Lower lobe of right lung (tissue), 2 donors: ENCODE measurements at places on chromosomes 4 and X. TPM values are rescaled to one million over a fixed set of nuclear protein-coding genes. Genes with fewer than 3 reads are reported as not detected.

The DMP1 gene
- not detected for total RNA-seq

The EMCN gene
- total RNA-seq, result 53.3 TPM

The HELT gene
- 0.97 TPM for total RNA-seq

The SEC31A gene
- 183 TPM for total RNA-seq

The CFAP47 gene
- total RNA-seq, result 4.1 TPM

The PARM1 gene
- total RNA-seq, result 64.1 TPM

The CYSLTR1 gene
- 10.5 TPM for total RNA-seq

The PLAC1 gene
- total RNA-seq, result not detected

The CXorf65 gene
- total RNA-seq, result not detected

The SYN1 gene
- total RNA-seq, result 0.44 TPM

The PAK3 gene
- 1.4 TPM for total RNA-seq

The C1QTNF7 gene
- total RNA-seq, result 10.7 TPM

The PPARGC1A gene
- total RNA-seq, result 10.5 TPM

The STATH gene
- total RNA-seq, result not detected

The PAGE5 gene
- not detected for total RNA-seq

The UGT2B11 gene
- not detected for total RNA-seq

The LANCL3 gene
- total RNA-seq, result 1.7 TPM

The VCX3B gene
- not detected for total RNA-seq

The VCX3A gene
- not detected for total RNA-seq

The SHROOM4 gene
- total RNA-seq, result 33.2 TPM

The POLN gene
- 2.2 TPM for total RNA-seq

The HPGDS gene
- 12.5 TPM for total RNA-seq

The CXCL3 gene
- 12.1 TPM for total RNA-seq

The ANK2 gene
- 14.0 TPM for total RNA-seq

The RRH gene
- total RNA-seq, result not detected

The SPARCL1 gene
- total RNA-seq, result 299 TPM

The NOX1 gene
- total RNA-seq, result not detected

The PLS3 gene
- total RNA-seq, result 138 TPM

The TMEM35A gene
- 1.5 TPM for total RNA-seq

The PSAPL1 gene
- not detected for total RNA-seq

The CXCL8 gene
- 6.2 TPM for total RNA-seq

The ETDB gene
- total RNA-seq, result not detected

The CYLC1 gene
- not detected for total RNA-seq

The BEX2 gene
- 14.3 TPM for total RNA-seq

The POF1B gene
- total RNA-seq, result 2.5 TPM

The RAB9A gene
- 32.8 TPM for total RNA-seq

The UGT2B17 gene
- total RNA-seq, result 0.18 TPM

The IQCM gene
- not detected for total RNA-seq

The C4orf51 gene
- not detected for total RNA-seq

The PABPC1L2A gene
- total RNA-seq, result not detected

The MAGEC3 gene
- total RNA-seq, result not detected

The MAGEC2 gene
- total RNA-seq, result not detected
